Spinal cord (tissue), 10 donors: ENCODE measurements at places on chromosomes 1 and 21. TPM values are rescaled to one million over a fixed set of nuclear protein-coding genes. Genes with fewer than 3 reads are reported as not detected.

PPM1J gene
- polyA plus RNA-seq: 7.4 TPM

MATN1 gene
- 1.4 TPM for polyA plus RNA-seq

CSRP1 gene
- polyA plus RNA-seq: 122 TPM

LCA5L gene
- polyA plus RNA-seq: 3.1 TPM

TAS1R3 gene
- polyA plus RNA-seq: 0.86 TPM

LAD1 gene
- 0.50 TPM for polyA plus RNA-seq

PLEKHA6 gene
- polyA plus RNA-seq: 33.2 TPM

- H3K27me3 ChIP-seq: no peaks in the 10 kb centered on the region
- H3K4me3 ChIP-seq: no peak overlapping the region
- no peaks in the 10 kb centered on the region for H3K4me1 ChIP-seq
- H3K27ac ChIP-seq: no peak overlapping the region
- H3K36me3 ChIP-seq: no peaks in the 10 kb centered on the region
These were observed 84.8 kb downstream of the KCTD3 start for GRCh38 chr1:215651867-215652266.

- DNase-seq: no peak
- H3K27me3 ChIP-seq: no peaks in the 10 kb centered on the region
- H3K4me3 ChIP-seq: no peak overlapping the region
- peak overlapping the region; percentile 97 for H3K27ac ChIP-seq
- peaks cover 36% of the 10 kb centered on the region for H3K36me3 ChIP-seq
These were observed 1.8 kb upstream of the MTFR1L start for GRCh38 chr1:25817840-25818501.

GRCh38 chr1:196400478-196401451, 207.5 kb downstream of the KCNT2 start:
- H3K36me3 ChIP-seq: no peaks in the 10 kb centered on the region
- no peak for DNase-seq
- no peaks in the 10 kb centered on the region for H3K27me3 ChIP-seq

GRCh38 chr1:47207803-47208373, 18.1 kb upstream of the PDZK1IP1 start:
- peaks cover 16% of the 10 kb centered on the region for H3K27me3 ChIP-seq
- no peak overlapping the region for H3K4me3 ChIP-seq
- H3K4me1 ChIP-seq: peaks cover 19% of the 10 kb centered on the region
- no peak for DNase-seq

GRCh38 chr1:98555814-98556213, 105.7 kb upstream of the SNX7 start:
- no peak for DNase-seq
- H3K4me1 ChIP-seq: no peaks in the 10 kb centered on the region
- H3K27ac ChIP-seq: no peak overlapping the region
- H3K36me3 ChIP-seq: no peaks in the 10 kb centered on the region
- no peak overlapping the region for H3K4me3 ChIP-seq

GRCh38 chr1:215119719-215120365, 37.3 kb downstream of the KCNK2 start:
- no peaks in the 10 kb centered on the region for H3K4me1 ChIP-seq
- DNase-seq: no peak
- H3K4me3 ChIP-seq: no peak overlapping the region

GRCh38 chr1:186059311-186059710, 315.7 kb downstream of the TPR start:
- no peaks in the 10 kb centered on the region for H3K4me1 ChIP-seq
- DNase-seq: no peak
- H3K36me3 ChIP-seq: no peaks in the 10 kb centered on the region
- no peak overlapping the region for H3K27ac ChIP-seq
- no peaks in the 10 kb centered on the region for H3K27me3 ChIP-seq
- no peak overlapping the region for H3K4me3 ChIP-seq

GRCh38 chr1:201036188-201036842, 12.8 kb upstream of the KIF21B start:
- no peak for DNase-seq
- no peaks in the 10 kb centered on the region for H3K36me3 ChIP-seq
- no peak overlapping the region for H3K27ac ChIP-seq
- no peaks in the 10 kb centered on the region for H3K27me3 ChIP-seq
- H3K4me1 ChIP-seq: peaks cover 26% of the 10 kb centered on the region
- H3K4me3 ChIP-seq: no peak overlapping the region

DNA sequence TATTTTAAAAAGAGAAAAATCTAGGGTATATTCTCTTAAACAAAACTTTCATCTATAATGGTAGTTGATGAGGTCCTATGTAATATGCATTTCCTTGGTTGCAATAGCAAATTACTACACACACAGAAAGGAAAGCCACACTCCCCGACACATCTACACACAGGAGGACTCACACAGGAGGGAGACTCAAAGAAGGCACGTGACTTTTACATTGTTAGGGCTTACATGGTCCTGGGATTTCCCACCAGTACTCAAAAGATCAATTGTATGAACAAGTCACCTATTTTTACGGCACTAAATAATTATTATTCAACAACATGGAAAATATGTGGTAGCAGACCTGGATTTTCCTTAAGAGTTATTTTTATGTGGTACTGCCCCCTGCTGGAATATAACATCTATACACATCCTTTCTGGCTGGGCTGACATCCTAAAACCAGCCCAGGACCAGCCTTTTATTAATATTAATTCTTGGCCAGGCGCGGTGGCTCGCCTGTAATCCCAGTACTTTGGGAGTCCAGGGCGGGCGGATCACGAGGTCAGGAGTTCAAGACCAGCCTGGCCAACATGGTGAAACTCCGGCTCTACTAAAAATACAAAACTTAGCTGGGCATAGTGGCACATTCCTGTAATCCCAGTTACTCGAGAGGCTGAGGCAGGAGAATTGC, 33.9 kb upstream of the LGALS8 start:
- H3K27ac ChIP-seq: no peak overlapping the region
- H3K4me3 ChIP-seq: no peak overlapping the region
- H3K4me1 ChIP-seq: no peaks in the 10 kb centered on the region
- DNase-seq: no peak
- H3K36me3 ChIP-seq: no peaks in the 10 kb centered on the region

GRCh38 chr1:30336550-30337323, 386.6 kb downstream of the MATN1 start:
- no peak overlapping the region for H3K4me3 ChIP-seq
- no peaks in the 10 kb centered on the region for H3K36me3 ChIP-seq
- peaks cover 4% of the 10 kb centered on the region for H3K27me3 ChIP-seq

GRCh38 chr1:220217383-220217988, 54.8 kb downstream of the RAB3GAP2 start:
- H3K4me1 ChIP-seq: no peaks in the 10 kb centered on the region
- no peaks in the 10 kb centered on the region for H3K36me3 ChIP-seq
- H3K27me3 ChIP-seq: no peaks in the 10 kb centered on the region
- no peak overlapping the region for H3K27ac ChIP-seq
- DNase-seq: no peak

GRCh38 chr1:170663404-170664092, 383 bp upstream of the PRRX1 start:
- peak overlapping the region; percentile 62 for H3K27ac ChIP-seq
- H3K27me3 ChIP-seq: peaks cover 99% of the 10 kb centered on the region
- peaks cover 58% of the 10 kb centered on the region for H3K4me1 ChIP-seq
- DNase-seq: no peak
- H3K36me3 ChIP-seq: no peaks in the 10 kb centered on the region
- peak overlapping the region; percentile 66 for H3K4me3 ChIP-seq

GRCh38 chr1:184622136-184622823, 132.4 kb downstream of the EDEM3 start:
- no peaks in the 10 kb centered on the region for H3K27me3 ChIP-seq
- no peak overlapping the region for H3K4me3 ChIP-seq
- no peaks in the 10 kb centered on the region for H3K36me3 ChIP-seq
- peaks cover 8% of the 10 kb centered on the region for H3K4me1 ChIP-seq
- DNase-seq: peak; percentile 50

- no peak overlapping the region for H3K27ac ChIP-seq
- no peak for DNase-seq
- H3K4me1 ChIP-seq: peaks cover 22% of the 10 kb centered on the region
- H3K27me3 ChIP-seq: peaks cover 10% of the 10 kb centered on the region
These were observed 3.1 kb downstream of the BACE2 start for GRCh38 chr21:41170859-41171609.

- H3K4me3 ChIP-seq: no peak overlapping the region
- no peaks in the 10 kb centered on the region for H3K36me3 ChIP-seq
- DNase-seq: no peak
- peaks cover 48% of the 10 kb centered on the region for H3K4me1 ChIP-seq
- no peaks in the 10 kb centered on the region for H3K27me3 ChIP-seq
- H3K27ac ChIP-seq: no peak overlapping the region
These were observed 49.2 kb upstream of the POFUT2 start for GRCh38 chr21:45336870-45337269.

DNA sequence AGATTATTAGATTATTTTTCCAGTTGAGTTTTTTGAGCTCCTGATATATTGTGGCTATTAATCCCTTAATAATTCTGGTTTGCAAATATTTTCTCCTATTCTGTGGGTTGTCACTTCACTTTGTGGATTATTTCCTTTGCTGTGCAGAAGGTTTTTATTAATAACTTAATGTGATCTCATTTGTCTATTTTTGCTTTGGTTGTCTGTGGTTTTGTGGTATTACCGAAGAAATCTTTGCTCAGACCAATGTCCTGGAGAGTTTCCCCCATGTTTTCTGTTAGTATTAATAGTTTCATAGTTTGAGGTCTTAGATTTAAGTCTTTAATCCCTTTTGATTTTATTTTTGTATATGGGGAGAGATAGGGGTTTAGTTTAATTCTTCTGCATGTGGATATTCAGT, 7.1 kb upstream of the TBX19 start:
- no peaks in the 10 kb centered on the region for H3K36me3 ChIP-seq
- H3K27me3 ChIP-seq: no peaks in the 10 kb centered on the region
- H3K4me3 ChIP-seq: no peak overlapping the region
- H3K4me1 ChIP-seq: no peaks in the 10 kb centered on the region

- no peak overlapping the region for H3K27ac ChIP-seq
- no peaks in the 10 kb centered on the region for H3K36me3 ChIP-seq
- DNase-seq: no peak
- H3K4me1 ChIP-seq: no peaks in the 10 kb centered on the region
- H3K4me3 ChIP-seq: no peak overlapping the region
- H3K27me3 ChIP-seq: no peaks in the 10 kb centered on the region
These were observed 9.0 kb upstream of the TBX19 start for GRCh38 chr1:168271636-168272035.

- no peaks in the 10 kb centered on the region for H3K36me3 ChIP-seq
- no peak overlapping the region for H3K27ac ChIP-seq
- no peak for DNase-seq
- H3K4me3 ChIP-seq: no peak overlapping the region
- H3K27me3 ChIP-seq: no peaks in the 10 kb centered on the region
These were observed 13.2 kb downstream of the FMO3 start for GRCh38 chr1:171103862-171104261.
